Epithelial cell of proximal tubule (primary cell): ENCODE measurements at places on chromosomes 4 and X. TPM values are rescaled to one million over a fixed set of nuclear protein-coding genes. Genes with fewer than 3 reads are reported as not detected.

GRCh38 chr4:97513917-97514316, 629.4 kb downstream of the STPG2 start:
- DNase-seq: no peak

DNA sequence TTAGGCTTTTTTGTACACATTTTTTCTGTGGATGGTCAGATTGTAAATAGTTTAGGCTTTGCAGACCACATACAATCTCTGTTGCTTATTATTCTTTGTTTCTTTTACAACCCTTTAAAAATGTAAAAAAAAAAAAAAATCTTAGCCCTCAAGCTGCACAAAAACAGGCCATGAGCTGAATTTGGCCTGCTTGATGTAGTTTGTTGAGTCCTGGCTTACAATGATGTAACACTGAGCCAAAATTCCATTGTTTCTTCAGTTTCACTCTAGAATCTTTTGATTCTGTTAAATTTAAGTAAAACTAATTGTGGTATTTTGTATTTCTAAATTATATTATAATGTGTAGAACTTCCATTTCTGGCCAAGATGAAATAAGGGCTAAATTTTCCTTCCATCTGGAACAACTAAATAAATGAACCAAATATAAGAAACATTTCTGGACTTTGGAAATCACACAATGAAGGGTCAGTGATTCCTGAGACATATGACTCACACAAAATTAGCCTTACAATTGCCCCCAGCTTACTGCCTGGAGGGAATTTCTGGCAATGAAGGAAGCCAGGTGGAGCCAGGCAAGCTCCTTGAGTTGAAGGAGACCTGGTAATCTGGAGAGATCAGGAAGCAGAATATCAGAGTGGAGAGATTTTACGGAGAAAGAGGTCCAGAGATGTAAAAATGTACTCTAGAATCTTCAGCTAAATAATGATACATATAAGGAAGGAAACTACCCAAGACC, 29.8 kb downstream of the IQCM start:
- DNase-seq: peak; percentile 42

- DNase-seq: no peak
Measured at GRCh38 chrX:33333271-33333670, 121.9 kb upstream of the DMD start.

- peak; percentile 73 for DNase-seq
Measured at GRCh38 chr4:169143335-169143734, 127.4 kb downstream of the SH3RF1 start.

- no peak for DNase-seq
Measured at GRCh38 chrX:39762266-39762841, 335.4 kb downstream of the BCOR start.

GRCh38 chr4:2728806-2729532, 27.2 kb downstream of the TNIP2 start:
- DNase-seq: no peak

DNA sequence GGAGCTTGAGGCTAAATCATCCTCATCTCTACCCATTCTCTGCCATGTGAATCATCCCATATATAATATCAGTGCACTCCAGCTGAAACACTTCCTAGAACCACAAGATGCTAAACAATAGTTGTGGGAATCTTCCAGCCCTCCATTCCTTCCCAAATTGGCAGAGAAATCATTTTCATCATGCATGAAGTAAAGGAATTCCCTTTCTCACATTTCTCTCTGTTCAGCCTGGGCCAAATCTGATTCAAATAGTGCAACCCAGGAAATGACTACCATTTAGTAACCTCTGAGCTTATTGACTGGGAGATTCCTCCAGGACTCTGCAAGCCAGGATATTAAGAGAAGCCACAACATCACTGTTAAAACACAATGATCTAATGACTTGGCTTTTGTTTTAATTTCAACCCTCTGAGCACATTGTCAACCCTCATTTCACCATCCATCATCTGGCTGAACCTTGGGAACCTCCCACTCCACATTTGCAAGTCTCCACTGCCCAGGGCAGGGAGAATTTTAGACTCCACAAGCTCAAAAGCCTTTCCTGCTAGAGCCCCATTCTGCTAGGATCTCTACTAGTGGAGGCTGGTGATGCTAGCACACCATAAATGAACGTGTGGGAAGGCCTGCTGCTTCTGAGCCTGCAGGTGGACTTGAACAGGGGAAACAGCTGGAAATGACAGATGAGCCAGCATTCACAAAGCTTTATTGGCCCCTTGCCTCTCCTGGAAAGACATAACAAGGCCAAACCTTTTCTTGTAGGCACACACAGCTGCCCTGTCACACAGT, 133.9 kb downstream of the TET2 start:
- DNase-seq: peak; percentile 18

GRCh38 chrX:123013141-123013540, 170.9 kb upstream of the GRIA3 start:
- DNase-seq: no peak

DNA sequence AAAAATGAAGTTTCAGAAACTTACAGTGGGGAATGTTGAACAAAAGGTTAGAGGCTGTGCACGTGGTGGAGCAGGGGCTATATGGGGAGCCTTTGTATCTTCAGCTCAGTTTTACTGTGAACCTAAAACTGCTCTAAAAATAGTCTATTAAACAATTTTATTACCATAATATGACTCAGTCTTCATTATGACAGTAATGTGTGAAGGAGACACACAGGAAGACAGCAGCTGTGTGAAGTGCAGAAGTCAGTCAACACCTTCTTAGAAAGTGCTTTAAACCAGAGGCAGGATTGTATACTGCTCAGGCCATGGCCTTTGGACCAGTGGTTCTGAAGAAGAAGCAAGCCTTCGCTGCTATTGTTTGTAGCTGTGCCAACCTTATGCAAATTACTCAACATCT, 89.7 kb downstream of the ARHGAP10 start:
- no peak for DNase-seq

DNA sequence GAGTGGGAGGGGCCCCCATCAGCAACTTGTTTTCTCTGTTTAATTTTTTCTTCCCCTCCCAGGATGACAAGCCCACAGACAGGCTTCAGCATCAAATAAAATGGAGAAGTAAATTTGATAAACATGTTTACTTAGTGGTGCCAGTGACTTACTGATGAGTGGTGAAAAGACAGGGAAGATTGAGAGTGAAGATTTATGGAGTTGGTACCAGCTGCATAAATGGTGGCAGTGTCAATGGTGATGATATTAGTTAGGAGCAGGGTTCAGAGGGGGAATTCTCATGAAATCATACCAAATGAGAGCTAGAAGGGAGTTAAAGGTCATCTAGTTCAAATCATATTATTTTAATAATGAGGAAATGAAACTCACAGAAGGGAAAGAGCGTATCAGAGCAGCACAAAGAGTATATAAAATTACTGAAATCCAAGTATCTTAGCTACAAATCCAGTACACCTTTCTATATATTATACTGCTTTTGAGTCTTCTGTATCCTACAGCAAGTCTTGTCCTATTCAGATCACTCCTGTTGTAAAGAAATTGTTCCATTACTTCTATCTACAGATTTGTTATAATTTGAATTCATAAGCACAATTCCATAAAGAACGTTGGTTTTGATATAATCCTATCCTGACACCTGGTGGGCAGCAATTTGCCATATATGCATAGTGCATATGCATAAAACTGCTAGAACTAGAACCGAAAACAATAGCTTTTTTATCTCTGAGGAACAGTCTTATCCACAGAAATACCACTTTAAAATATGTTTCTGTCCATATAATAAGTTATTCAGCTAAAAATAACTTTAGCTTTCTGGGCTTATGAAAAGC, 5.0 kb downstream of the P2RY10 start:
- no peak for DNase-seq

- no peak for DNase-seq
Measured at GRCh38 chr4:41257257-41257901, 651 bp downstream of the UCHL1 start.

- no peak for DNase-seq
Measured at GRCh38 chr4:13944095-13944511, 316.6 kb upstream of the BOD1L1 start.

GRCh38 chr4:6886886-6887285, 22.7 kb upstream of the TBC1D14 start:
- no peak for DNase-seq

GRCh38 chr4:148116264-148116663, 325.9 kb downstream of the NR3C2 start:
- DNase-seq: no peak

DNA sequence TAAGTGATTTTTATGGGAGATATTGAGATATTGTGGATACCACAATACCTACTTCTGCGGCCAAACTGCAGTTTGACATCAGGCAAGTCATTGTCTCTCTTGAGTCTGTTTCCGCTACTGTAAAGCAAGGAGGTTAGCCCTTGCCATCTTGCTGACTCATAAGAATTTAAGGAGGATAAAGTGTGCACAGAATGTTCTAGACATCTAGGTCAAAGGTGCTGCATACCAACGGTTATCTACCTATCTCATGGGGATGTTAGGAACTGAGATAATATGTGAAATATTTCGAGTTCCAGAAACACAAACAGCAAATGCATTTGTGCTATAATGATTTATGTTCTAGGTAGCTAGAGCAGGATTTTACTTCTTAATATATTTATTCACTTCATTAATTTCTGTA, 211.5 kb upstream of the NR3C2 start:
- DNase-seq: no peak

DNA sequence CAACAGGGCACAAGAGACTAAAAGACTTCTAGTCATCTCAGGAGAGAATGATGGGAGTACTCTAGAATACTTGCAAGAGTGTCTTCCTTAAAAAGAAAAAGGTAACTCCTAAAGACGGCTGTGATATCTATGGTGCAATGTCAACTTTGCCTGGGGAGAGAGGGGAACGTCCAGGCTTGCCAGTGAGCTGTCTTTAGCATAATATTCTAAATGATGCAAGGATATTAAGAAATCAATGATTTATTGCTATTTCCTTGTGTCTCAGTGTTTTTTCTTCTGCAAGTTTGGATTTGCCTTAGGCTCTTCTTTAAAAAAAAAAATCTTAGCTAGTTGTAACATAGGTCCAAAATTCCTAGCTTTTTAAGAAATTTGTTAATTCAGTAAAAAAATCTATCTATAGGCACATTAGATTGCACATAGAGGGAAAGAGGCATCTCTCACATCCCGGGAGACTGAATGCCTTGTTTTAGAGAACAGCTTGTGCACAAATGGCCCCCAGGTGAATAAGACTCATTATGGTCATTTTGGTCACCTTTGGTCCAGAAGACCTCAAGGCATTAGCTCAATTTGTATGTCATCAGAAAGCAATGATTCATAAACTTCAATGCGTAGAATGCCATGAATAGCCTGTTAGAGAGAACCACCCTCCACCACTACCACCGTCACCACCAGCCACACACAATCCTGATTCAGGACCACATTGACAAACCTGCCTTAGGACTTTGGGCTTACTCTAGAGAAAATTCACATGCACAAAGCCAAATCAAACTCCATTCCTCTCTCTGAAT, 104.1 kb downstream of the PALLD start:
- no peak for DNase-seq

GRCh38 chrX:139892512-139892911, 40.3 kb downstream of the ATP11C start:
- DNase-seq: no peak

GRCh38 chr4:40193016-40193571, 3.7 kb upstream of the RHOH start:
- DNase-seq: no peak

GRCh38 chr4:87838890-87839591, 6.3 kb downstream of the MEPE start:
- no peak for DNase-seq

- peak; percentile 6 for DNase-seq
Measured at GRCh38 chrX:30735839-30736238, 82.6 kb downstream of the GK start.

- DNase-seq: no peak
Measured at GRCh38 chrX:19906293-19906692, 18.9 kb upstream of the SH3KBP1 start.

DNA sequence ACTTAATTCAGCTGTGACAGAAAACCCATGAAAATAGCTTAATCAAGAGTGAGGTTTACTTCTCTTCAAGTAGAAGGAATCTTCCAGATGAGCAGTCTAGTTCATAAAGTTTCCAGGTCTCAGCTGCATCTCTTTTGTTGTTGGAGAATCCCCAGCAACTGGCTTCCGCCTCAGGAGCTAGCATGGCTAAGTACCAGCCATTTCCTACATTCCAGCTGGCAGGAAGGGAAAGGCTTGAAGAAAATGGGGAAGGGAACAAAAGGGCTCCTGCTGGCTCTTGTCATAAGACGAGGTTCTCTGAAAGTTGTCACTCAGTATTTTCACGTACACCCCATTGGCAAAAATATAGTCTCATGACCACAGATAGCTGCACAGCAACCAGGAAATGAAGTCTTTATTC, 27.3 kb upstream of the TRIM2 start:
- DNase-seq: no peak

DNA sequence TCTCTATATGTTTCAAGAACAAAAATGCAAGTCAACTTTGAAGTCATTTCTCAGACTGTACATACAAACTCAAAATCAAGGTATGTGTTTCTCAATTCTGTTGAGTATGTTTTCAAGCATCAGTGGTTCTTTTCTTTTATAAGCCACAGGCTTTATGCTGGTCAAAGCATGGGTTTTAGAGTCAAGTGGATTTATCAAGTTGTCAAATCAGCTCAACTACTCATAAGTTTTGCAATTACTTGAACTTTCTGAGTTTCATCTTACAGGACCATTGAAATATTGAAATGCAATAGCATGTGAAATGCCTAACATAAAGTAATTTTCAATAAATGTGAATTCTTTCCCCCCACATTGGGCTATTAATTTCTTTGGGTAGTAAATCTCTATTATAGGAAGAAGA, 239.9 kb upstream of the DKK2 start:
- no peak for DNase-seq

GRCh38 chr4:120049732-120050494, 16.7 kb downstream of the MAD2L1 start:
- DNase-seq: no peak

DNA sequence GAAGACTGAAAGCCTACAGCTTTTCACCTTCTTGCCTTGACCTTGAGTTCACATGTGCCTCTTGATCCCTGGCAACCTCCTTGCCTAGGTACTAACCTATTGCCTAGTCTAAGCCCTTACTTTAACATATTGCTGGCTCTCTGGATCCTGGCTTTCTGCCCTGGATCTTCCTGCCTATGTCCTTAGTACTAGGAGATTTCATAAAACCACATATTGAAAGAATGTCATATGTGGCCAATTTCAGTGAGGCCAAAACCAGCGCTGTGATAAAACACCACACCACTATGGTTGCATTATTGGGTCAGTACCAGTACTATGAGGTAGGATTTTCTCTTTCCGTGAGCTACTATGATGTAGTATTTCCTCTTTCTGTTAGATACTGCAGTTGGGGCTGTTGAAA, 80.4 kb downstream of the CT47B1 start:
- DNase-seq: no peak

The ZNF674 gene
- 0.75 and 2.0 TPM in 2 replicates for total RNA-seq

The GPRIN3 gene
- total RNA-seq: 0.94 and 2.0 TPM in 2 replicates

The BEND4 gene
- 0.06 and 0.14 TPM in 2 replicates for total RNA-seq

The TREX2 gene
- not detected in 2 replicates for total RNA-seq

The TCEAL5 gene
- total RNA-seq: 0.22 TPM in 1 of 2 replicates, not detected in the other

The SOX3 gene
- total RNA-seq: not detected in 2 replicates

The GDPD2 gene
- not detected in 2 replicates for total RNA-seq

The SPANXN3 gene
- total RNA-seq: not detected in 2 replicates

The GASK1B gene
- 0.17 and 0.51 TPM in 2 replicates for total RNA-seq

The CT83 gene
- not detected in 2 replicates for total RNA-seq

The FRG2 gene
- total RNA-seq: not detected in 2 replicates

The CSAG2 gene
- total RNA-seq: not detected in 2 replicates

The DMP1 gene
- total RNA-seq: not detected in 2 replicates

The LIAS gene
- total RNA-seq: 10.9 and 13.5 TPM in 2 replicates
